ENCODE measurements at places on chromosomes 3 and 15. TPM values are rescaled to one million over a fixed set of nuclear protein-coding genes. Genes with fewer than 3 reads are reported as not detected.

- H3K27me3 ChIP-seq, result no peaks in the 10 kb centered on the region
- peaks cover 3% of the 10 kb centered on the region for H3K4me1 ChIP-seq
- DNase-seq, result no peak
- no peak overlapping the region for H3K27ac ChIP-seq
- H3K4me3 ChIP-seq, result no peak overlapping the region
- H3K36me3 ChIP-seq, result peaks cover 11% of the 10 kb centered on the region
These were observed 117.0 kb downstream of the FILIP1L start for GRCh38 chr3:99997293-99997692.

DNA sequence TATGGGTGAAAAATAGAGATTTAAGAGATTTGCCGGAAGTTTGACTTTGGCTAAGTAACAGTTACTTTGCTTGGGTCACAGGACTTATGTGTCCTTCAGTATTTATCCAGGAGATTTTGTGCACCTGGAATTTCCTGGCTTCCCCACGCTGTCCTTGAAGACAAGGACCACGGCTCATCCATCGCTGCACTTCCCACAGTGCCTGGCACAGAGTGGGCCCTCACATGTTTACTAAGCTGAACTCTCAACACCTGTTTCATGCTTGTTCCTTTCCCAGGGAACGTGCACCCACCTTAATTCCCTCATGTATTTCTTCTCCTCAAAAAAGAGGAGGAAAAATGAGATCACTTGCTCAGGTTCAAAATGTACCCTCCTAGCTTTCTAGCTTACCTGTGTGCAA, 32.0 kb downstream of the CA12 start:
- no peaks in the 10 kb centered on the region for H3K36me3 ChIP-seq
- no peak for DNase-seq
- H3K27ac ChIP-seq, result no peak overlapping the region
- no peak overlapping the region for H3K4me3 ChIP-seq
- peaks cover 6% of the 10 kb centered on the region for H3K4me1 ChIP-seq
- peaks cover 5% of the 10 kb centered on the region for H3K27me3 ChIP-seq

- H3K27ac ChIP-seq, result peak overlapping the region; percentile 67
- no peak for DNase-seq
- H3K27me3 ChIP-seq, result peaks cover 19% of the 10 kb centered on the region
- H3K4me3 ChIP-seq, result peak overlapping the region; percentile 90
These were observed 141.9 kb upstream of the CCDC54 start for GRCh38 chr3:107235193-107235927.

GRCh38 chr3:98722389-98722788, 40.8 kb upstream of the ST3GAL6 start:
- H3K4me1 ChIP-seq, result no peaks in the 10 kb centered on the region
- peaks cover 8% of the 10 kb centered on the region for H3K27me3 ChIP-seq
- no peak overlapping the region for H3K27ac ChIP-seq
- no peaks in the 10 kb centered on the region for H3K36me3 ChIP-seq
- DNase-seq, result no peak

DNA sequence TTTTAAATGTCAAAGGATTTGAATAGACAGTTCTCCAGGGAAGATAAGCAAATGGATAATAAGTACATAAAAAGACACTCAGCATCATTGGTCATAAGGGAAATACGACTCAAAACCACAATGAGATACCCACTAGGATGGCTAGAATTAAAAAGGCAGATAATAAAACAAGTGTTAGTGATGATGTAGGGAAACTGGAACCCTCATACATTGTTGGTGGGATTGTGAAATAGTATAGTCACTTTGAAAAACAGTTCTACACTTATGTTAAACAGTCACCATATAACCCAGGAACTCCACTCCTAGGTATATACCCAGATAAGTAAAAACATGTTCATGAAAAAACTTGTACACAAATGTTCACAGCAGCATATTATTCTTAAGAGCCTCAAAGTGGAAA, 72.5 kb downstream of the GPR156 start:
- DNase-seq, result no peak
- H3K4me3 ChIP-seq, result no peak overlapping the region
- H3K36me3 ChIP-seq, result no peaks in the 10 kb centered on the region

DNA sequence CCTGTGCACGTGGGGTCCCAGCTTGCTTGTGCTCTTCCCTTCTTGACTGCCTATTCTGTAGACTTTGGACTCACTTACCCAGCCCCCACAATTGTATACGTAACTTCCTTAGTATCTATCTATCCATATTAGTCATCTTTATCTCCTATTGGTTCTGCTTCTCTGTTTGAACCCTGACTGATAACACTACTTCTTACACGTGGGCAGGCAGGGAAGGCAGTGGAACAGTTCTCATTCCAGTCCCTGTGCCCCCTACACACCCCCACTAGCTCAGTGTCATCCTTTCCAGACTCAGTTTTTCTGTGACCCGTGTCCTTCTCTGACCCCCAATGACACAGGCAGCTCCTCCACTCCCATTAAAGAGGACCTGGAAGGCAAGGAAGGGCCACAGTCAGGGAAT, 74.2 kb upstream of the FBN1 start:
- no peaks in the 10 kb centered on the region for H3K27me3 ChIP-seq
- H3K4me3 ChIP-seq, result no peak overlapping the region
- no peak overlapping the region for H3K27ac ChIP-seq
- peaks cover 20% of the 10 kb centered on the region for H3K36me3 ChIP-seq
- peaks cover 7% of the 10 kb centered on the region for H3K4me1 ChIP-seq
- DNase-seq, result no peak

- no peaks in the 10 kb centered on the region for H3K36me3 ChIP-seq
- peaks cover 29% of the 10 kb centered on the region for H3K27me3 ChIP-seq
- H3K27ac ChIP-seq, result no peak overlapping the region
These were observed 149.5 kb downstream of the SV2B start for GRCh38 chr15:91249591-91249990.

- H3K4me1 ChIP-seq, result no peaks in the 10 kb centered on the region
- H3K27ac ChIP-seq, result no peak overlapping the region
- H3K36me3 ChIP-seq, result no peaks in the 10 kb centered on the region
- no peak for DNase-seq
- H3K4me3 ChIP-seq, result no peak overlapping the region
These were observed 155.2 kb upstream of the C2CD4B start for GRCh38 chr15:62320259-62320658.

DNA sequence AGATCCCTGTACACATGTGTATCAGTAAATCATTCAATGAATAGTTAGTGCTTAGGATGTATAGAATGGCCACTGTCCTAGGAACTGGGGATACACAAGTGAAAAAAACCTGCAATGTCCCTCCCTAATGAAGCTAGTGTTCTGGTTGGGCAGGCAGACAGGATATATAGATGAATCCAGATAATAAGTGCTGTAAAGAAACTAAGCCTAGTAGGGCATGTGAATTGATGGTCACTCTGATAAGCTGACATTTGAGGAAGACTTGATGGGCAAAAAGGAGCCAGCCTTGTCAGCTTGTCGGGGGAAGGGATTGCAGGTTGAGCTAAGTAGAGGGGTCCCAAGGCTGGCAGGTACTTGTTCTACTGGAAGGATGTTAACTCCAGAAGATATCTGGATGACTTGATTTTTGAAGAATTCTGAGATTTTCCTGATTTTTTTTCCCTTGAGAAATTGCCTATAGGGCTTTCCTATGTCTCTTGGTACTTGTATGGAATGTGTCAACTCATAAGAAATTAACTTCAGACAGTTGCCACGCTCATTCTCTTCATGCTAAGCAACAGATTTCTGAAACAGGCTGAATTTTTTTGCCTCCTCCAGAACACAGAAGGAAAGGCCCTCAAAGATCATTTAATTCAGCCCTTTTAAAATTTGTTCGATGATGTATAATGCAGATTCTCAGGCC, 6.3 kb upstream of the KIF23 start:
- H3K4me1 ChIP-seq, result peaks cover 2% of the 10 kb centered on the region
- no peak for DNase-seq
- H3K27ac ChIP-seq, result no peak overlapping the region
- no peaks in the 10 kb centered on the region for H3K27me3 ChIP-seq

- peaks cover 1% of the 10 kb centered on the region for H3K36me3 ChIP-seq
- peak overlapping the region; percentile 72 for H3K4me3 ChIP-seq
- peaks cover 33% of the 10 kb centered on the region for H3K4me1 ChIP-seq
- DNase-seq, result no peak
- no peaks in the 10 kb centered on the region for H3K27me3 ChIP-seq
- H3K27ac ChIP-seq, result peak overlapping the region; percentile 80
These were observed 104.9 kb upstream of the ZBED2 start for GRCh38 chr3:111700054-111700453.

DNA sequence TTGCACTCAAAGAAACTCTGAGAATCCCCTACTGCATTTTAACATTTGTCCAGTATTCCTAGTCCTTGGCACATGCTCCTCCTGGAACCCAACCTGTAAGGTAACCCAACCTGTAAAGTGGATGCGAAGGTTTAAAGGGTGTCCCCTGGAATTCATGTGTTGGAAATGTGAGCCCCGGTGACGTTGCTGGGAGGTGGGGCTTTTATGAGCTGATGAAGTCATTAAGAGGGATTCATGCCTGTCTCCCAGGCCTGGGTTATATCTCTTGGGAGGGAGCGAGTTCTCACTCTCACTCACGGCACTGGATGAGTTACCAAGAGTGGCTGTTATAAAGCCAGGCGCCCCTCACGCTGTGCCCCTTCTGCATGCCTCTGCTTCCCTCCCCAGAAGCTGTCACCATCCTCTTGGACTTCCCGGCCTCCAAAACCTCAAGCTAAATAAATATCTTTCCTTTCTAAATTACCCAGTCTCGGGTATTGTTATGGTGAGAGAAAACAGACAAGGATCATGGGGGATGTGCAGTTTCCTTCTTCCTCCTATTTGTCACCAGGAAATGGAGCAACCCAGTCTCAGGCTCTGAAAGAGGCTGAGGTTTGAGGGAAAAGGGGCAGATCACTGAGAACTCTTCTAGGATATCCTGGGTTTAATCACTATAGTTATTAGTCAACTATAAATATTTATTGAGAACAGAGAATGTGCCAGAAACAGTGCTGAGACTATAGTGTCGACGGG, 7.6 kb downstream of the XXYLT1 start:
- no peaks in the 10 kb centered on the region for H3K27me3 ChIP-seq
- no peak overlapping the region for H3K4me3 ChIP-seq
- H3K27ac ChIP-seq, result no peak overlapping the region
- DNase-seq, result no peak
- H3K4me1 ChIP-seq, result peaks cover 15% of the 10 kb centered on the region
- H3K36me3 ChIP-seq, result no peaks in the 10 kb centered on the region

The DAPK2 gene
- total RNA-seq, result 3.3 TPM

The CSTA gene
- not detected for total RNA-seq

The CLDN16 gene
- 0.29 TPM for total RNA-seq

The ZNF860 gene
- 0.14 TPM for total RNA-seq

The SECISBP2L gene
- 33.7 TPM for total RNA-seq

The TGM4 gene
- not detected for total RNA-seq

The AADACL2 gene
- not detected for total RNA-seq

The SLC22A14 gene
- 0.14 TPM for total RNA-seq

The MAP1A gene
- total RNA-seq, result 1.8 TPM

All from activated T-cell treated with anti-CD3 and anti-CD28 coated beads, Interleukin-2, amount 50 U/mL, for 72 hours (primary cell).